ENCODE measurements at places on chromosomes 12 and 14.

DNA sequence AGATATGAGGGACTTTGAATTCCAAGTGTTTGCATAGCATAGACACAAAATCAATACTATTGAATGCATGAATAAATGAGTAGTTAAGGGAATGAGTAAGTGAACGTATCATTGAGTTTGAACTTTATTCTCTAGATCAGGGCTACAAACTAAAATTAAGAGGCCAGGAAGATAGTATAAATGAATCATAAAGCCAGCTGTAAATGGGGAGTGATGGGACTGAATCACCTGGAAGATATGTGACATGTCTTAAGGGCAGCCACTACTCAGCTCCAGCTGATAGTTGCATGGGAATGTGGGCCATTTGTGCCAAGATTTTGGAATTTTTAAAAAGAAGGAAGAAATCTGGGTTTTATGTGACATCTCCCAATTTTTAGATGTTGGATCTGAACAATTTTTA lies 229.9 kb downstream of the AKAP6 start:
- no peak for DNase-seq
- no peak overlapping the region for H3K4me3 ChIP-seq
- peaks cover 2% of the 10 kb centered on the region for H3K27me3 ChIP-seq
- no peaks in the 10 kb centered on the region for H3K36me3 ChIP-seq
- peaks cover 6% of the 10 kb centered on the region for H3K4me1 ChIP-seq

- H3K4me1 ChIP-seq = no peaks in the 10 kb centered on the region
- H3K4me3 ChIP-seq = no peak overlapping the region
- DNase-seq = no peak
- H3K27ac ChIP-seq = no peak overlapping the region
- no peaks in the 10 kb centered on the region for H3K27me3 ChIP-seq
These were observed 399.2 kb downstream of the IPO8 start for GRCh38 chr12:30296486-30296885.

GRCh38 chr12:123278101-123278627 lies 6.5 kb upstream of the CDK2AP1 start:
- no peaks in the 10 kb centered on the region for H3K27me3 ChIP-seq
- H3K4me3 ChIP-seq = no peak overlapping the region
- no peak overlapping the region for H3K27ac ChIP-seq
- H3K36me3 ChIP-seq = no peaks in the 10 kb centered on the region

- peak within 1 kb of the TSS; percentile 88 for H3K4me3 ChIP-seq
- peaks cover 32% of the 10 kb centered on the region for H3K4me1 ChIP-seq
- H3K27me3 ChIP-seq = no peaks in the 10 kb centered on the region
- H3K36me3 ChIP-seq = peaks cover 52% of the 10 kb centered on the region
These were observed at the start of gene ACIN1 for GRCh38 chr14:23094666-23095195. Gene ACIN1 (minus strand): TSS chr14:23095136. CDS start chr14:23095112, 24 bp downstream.

GRCh38 chr12:47367912-47368537 lies 288.3 kb upstream of the AMIGO2 start:
- H3K4me1 ChIP-seq = peaks cover 25% of the 10 kb centered on the region
- H3K27me3 ChIP-seq = no peaks in the 10 kb centered on the region
- no peaks in the 10 kb centered on the region for H3K36me3 ChIP-seq
- H3K4me3 ChIP-seq = no peak overlapping the region
- no peak overlapping the region for H3K27ac ChIP-seq

DNA sequence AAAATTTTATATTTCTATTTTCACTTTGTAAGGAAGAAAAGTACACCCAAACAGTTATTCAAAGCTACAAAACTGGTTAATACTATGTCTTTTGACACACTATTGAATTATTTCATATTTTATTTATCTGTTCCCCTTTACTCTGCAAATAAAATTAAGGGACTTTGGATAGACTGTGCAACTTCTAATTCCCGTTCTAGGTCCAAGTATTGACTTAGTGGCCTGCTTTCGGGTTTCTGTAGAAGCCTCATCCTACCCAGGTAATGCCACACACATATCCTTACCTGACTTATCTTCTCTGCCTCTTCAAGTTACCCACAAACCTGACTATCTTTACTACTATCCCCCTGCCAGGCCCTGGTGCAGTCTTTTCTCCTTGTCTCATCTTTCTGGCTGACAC lies 156.3 kb upstream of the TMTC2 start:
- H3K27me3 ChIP-seq = no peaks in the 10 kb centered on the region
- H3K4me1 ChIP-seq = no peaks in the 10 kb centered on the region
- H3K4me3 ChIP-seq = no peak overlapping the region
- no peak for DNase-seq
- H3K36me3 ChIP-seq = no peaks in the 10 kb centered on the region
- no peak overlapping the region for H3K27ac ChIP-seq

DNA sequence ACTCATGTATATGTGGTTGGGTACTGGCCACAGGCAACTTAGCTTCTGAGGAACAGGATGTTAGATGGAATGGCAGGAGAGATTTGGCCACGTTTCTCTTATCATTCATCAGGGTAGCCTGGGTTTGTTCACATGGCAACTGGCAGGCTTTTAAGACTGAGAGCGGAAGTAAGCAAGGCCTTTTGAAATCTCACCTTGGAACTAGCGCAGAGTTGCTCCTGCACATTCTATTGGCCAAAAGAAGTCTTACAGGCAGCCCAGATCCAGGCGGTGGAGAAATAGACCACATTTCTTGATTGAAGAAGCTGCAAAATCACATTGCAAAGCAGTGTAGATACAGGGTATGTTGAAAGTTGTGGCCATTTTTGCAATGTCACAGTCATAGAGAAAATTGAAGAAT lies 3.7 kb downstream of the CLEC4A start:
- H3K4me1 ChIP-seq = peaks cover 14% of the 10 kb centered on the region
- H3K27me3 ChIP-seq = no peaks in the 10 kb centered on the region
- no peak overlapping the region for H3K4me3 ChIP-seq
- H3K36me3 ChIP-seq = no peaks in the 10 kb centered on the region
- no peak overlapping the region for H3K27ac ChIP-seq

DNA sequence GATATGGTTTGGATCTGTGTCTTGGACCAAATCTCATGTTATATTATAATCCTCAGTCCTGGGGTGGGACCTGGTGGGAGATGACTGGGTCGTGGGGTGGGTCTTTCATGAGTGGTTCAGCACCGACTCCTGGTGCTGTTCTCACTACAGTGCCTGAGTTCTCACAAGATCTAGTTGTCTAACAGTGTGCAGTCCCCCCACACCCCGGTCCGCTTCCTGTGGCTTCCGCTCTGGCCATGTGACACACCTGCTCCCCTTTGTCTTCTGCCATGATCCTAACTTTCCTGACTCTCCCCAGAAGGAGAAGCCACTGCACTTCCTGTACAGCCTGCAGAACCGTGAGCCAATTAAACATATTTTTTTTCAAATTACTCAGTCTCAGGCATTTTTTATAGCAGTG lies 1262.2 kb downstream of the TMEM121 start:
- no peak overlapping the region for H3K4me3 ChIP-seq
- H3K27me3 ChIP-seq = no peaks in the 10 kb centered on the region
- no peaks in the 10 kb centered on the region for H3K36me3 ChIP-seq

Data from DND-41 (cell line).